ENCODE measurements at places on chromosomes 11 and 22.

- no peak for DNase-seq
These were observed 71.4 kb upstream of the MPEG1 start for GRCh38 chr11:59283825-59284772.

- no peak for DNase-seq
These were observed 161.3 kb downstream of the JRKL start for GRCh38 chr11:96551136-96551535.

GRCh38 chr22:27113211-27113635 is 455.8 kb downstream of the MIAT start:
- no peak for DNase-seq

DNA sequence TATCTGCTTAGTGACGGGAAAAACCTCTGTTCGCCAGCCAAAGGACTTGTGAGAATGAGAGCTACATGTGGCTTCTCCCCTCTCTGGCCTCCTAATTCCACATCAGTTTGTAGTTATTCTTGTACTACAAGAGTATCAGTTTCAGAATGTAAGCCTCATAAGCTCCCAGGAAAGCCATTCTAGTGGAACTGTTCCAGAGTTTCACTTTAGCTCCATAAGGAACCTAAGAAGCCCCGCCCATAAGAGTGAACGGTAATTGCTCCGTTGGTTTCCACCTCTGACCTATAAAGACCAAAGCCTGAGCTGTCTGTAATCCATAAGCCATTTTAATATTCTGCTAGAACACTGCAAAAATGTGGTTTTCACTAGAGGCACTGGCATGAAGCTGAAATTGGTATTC is 53.0 kb downstream of the SIK3 start:
- DNase-seq: no peak

- no peak for DNase-seq
These were observed 50.3 kb downstream of the SHANK2 start for GRCh38 chr11:71201936-71202597.

DNA sequence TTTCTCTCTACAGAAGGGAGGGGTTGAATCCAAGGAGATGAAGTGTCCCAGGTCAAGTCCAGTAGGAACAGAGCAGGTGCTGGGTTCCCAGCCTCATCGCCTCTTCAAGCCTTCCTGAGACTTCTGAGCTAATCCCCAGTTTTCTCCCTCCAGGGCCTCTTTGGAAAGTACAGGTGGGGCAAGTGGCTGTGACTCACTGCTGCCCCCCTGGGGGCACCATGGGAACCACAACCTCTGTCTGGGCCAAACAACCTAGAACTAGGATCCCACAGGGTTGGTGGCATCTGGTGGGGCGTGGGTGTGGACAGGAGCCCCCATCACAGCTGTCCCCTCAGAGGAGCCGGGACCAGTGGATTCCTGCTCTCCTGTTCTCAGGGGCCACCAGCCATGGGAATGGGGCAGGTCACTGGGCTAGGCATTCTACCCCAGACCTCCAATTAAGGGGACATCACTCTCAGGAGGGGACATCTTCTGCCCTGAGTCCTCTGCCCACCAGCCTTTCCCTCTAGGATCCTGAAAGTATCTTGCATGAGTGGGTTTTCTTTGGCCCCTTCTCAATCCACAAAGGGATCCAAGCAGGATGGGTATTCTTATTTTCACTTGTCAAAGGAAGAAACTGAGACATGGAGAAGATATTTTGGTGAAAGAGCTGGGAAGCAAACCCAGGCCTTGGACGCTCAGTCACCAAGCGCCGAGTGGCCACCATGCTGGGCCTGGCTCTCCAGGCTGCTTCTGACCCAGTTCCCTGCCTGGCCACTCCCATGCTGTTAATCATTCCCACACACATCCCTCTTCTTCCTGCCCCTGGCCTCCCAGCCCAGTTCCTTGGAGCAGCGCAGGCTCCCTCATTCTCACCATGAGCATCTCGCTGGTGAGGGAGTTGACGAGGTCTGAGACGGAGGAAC is 23.8 kb downstream of the LRRC10B start:
- peak; percentile 11 for DNase-seq

DNA sequence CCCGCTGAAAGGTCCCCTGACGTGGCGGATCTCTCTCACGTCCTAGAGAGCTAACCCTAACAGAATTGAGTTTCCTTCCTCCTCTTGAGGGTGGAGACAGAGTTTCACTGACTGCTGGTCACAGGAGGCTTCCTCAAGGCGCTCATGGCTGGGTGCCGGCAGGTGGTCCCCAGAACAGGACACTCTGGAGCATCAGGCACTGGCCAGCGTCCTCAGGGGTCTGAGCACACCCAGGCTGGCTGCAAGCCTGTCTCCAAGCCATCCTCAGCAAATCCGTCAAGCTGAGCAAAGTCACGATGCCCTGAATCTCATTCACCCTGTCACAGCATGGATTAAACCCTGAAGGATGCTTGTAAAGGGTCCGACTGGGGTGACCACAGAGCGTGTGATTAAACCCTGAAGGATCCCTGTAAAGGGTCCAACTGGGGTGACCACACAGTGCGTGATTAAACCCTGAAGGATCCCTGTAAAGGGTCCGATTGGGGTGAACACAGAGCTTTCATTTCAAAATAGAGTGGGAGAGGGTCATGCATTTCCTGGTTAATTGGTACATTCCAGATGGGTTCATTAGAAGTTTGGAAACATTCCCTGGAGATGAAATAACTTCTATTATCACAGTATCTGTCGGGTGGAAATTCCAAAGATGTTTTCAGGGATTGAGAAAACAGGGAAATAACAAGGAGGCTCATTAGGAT is 473.0 kb downstream of the BRD1 start:
- DNase-seq: no peak

- DNase-seq: no peak
These were observed 1.0 kb downstream of the TMEM151A start for GRCh38 chr11:66292543-66293332.

GRCh38 chr22:42188808-42189447 is 58.3 kb upstream of the CYP2D6 start:
- no peak for DNase-seq

GRCh38 chr11:72114570-72114969 is 2.1 kb upstream of the ANAPC15 start:
- no peak for DNase-seq

DNA sequence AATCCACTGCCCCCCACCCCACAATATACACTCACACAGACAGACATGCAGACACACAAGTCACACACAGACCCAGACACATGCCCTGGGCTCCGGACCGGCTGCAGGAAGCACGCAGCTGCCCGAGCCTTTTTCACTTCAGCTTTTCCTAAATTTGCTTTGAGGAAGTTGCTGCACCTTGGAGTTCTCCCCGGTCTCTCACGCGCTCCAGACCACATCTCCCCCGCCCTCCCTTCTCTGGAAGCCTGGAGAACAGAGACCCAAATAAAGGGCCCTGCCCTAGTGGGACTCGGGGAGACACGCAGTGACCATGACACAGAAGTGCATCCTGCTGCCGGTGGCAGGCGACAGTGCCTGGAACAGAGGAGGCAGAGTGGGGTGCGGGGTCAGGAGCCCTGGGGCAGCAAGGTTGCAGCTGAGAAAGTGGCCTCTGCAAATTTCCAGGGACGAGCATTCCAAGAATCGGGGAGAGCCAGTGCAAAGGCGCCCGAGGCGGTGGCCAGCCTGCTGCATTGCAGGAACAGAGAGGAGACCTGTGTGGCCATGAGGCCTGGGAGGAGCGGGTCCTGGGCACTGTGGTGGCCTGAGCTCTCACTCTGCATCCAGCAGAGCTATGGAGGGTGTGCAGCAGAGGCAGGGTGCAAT is 19.1 kb downstream of the RPL3 start:
- no peak for DNase-seq

GRCh38 chr11:64156235-64157011 is 9.5 kb downstream of the MACROD1 start:
- DNase-seq: no peak

DNA sequence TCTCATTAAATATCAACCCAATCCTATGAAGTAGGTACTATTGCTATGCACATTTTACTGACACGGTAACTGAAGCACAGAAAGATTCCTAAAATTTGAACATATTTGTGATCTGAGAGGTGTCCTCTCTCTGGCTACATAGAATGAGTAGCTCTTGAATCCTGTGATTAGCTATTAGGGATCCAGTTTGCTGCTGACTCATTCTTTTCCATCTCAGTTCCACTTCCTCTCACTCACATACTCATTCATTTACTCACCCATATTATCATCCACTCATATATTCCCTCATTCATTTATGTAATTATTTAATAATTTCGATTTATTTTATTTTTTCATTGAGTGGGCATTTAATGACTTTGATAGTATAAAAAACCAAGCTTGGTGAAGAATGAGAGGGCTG is 42.7 kb downstream of the OR5B17 start:
- DNase-seq: no peak

GRCh38 chr11:61009392-61010275 is 38.2 kb downstream of the CD6 start:
- DNase-seq: no peak

DNA sequence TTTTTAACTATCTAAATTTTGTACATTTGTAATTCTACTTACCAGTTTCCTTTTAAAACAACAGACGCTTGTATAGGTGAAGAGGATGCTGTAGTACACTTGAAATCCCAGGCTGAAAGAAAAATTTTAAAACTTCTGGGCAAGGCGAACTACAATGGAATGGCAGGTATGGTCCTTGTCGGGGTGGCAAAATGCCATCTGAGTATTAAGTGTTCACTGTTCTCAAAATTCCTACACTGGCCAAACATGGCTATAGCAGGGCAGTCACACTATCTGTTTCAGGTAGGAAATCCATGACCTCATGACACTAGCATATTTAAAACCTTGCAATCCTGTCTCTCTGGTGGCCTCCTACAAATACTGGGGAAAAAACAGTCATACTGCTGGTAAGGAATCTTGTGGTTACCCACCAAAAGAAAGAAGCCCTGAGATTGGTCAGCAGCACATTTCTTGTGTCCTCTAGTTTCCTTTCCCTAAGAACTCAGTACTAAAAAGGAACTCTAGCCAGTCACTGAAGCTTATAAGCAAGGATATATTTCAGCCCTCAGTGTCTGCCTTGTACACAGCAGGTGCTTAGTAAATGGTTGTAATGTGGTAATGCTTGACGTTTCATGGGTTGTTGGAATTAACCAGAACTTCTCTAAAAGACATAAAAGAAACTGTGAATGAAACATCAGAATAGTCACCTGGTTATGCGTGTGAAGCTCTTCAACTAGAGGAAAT is 5.2 kb upstream of the ZC3H12C start:
- DNase-seq: no peak

DNA sequence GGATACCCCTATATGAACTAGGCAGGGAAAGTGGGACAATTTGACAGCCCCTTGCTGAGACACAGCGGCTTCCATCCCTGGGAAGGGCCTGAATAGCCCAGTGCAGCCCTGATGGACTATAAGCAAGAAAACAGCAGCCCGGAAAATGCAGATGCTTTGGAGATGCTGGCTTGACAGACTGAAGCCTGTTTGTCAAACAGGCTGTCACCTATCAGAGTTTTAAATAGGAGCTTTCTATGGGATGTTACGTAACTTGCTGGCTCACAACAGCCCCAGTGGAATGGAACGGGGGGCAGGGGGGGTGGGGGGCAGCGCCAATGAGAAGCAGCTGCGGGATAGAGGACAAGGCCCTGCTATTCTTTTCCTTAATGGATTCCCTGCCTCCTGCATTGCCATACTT is 91.9 kb upstream of the NTM start:
- no peak for DNase-seq

- DNase-seq: no peak
These were observed 815 bp upstream of the MS4A6A start for GRCh38 chr11:60183591-60184205.

DNA sequence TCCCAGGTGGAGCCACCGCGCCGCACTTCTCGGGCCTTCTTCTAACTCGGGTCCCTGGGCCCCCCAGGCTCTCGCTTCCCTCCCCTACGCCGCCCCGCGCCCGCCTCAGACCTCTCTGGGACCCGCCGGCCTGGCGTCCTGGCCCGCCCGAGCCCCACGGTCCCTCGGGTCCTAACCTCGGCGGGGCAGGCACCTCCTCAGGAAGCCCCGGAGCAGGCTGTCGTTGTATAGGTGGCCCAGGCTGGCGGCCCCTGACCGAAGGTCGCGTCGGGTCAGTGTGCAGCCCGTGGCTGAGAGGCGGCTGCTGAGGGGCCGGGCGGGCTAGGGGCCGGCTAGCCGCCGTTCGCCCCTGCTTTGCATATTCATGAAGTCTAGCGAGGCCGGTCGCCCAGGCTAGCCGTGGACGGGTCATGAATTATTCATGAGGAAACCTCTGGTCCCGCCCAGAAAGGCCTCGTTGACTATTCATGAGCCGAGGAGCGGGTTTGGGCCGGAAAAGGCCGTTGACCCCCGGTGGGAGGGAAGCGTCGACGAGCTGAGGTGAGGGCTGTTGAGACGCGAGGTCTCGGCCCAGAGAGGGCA is at the start of gene HORMAD2:
Gene HORMAD2, plus strand, starts transcription at position 513 of the 582 bp plus-strand sequence. CDS start 13,489 bp downstream, outside the sequence.
- no peak for DNase-seq

GRCh38 chr11:76270389-76270788 is 64.1 kb upstream of the WNT11 start:
- no peak for DNase-seq

DNA sequence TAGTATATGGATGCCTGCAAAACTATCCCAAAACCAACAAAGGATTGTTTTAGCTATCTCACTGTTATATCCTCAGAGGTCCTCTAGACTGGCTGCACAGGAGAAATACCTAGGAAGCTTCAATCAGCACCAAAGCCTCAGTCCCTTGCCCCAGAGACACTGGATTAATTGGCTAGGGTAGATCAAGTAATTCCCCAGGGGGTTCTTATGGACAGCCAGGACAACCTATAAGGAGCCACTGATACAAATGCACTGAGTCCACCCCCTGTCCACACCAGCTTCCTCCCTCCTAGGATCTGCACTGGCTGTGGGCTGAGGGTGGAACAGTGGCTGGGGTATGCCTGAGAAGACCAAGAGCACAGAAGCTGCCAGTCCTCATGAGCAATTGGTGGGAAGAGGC is 16.3 kb downstream of the ADORA2A start:
- no peak for DNase-seq

GRCh38 chr11:17697175-17697949 is 22.0 kb upstream of the MYOD1 start:
- DNase-seq: no peak

DNA sequence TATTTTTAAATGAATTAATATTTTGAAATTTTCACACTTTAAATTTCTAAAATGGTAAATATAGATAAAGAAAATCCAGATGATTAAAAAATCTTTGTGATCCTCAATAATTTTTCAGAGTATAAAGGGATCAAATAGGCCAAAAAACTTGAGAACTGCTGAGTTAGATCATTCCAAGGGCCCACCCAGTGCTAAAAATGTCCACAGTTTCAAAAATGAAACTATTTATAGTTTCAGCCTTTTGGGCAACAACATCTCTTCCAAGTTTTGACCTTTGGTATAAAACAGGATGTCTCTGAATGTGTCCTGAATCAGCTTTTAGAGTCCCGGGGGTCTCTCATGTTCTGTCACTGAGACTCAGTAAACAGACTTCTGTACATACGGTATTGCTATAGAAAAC is 20.9 kb upstream of the BAIAP2L2 start:
- no peak for DNase-seq

- no peak for DNase-seq
These were observed 13.2 kb downstream of the PHLDB1 start for GRCh38 chr11:118620529-118621070.

- no peak for DNase-seq
These were observed 33.8 kb upstream of the NUP50 start for GRCh38 chr22:45129703-45130524.
